Stimulated activated CD4-positive, alpha-beta T cell treated with anti-CD3 and anti-CD28 coated beads, Interleukin-15, amount 100 ng/mL, for 1 hour (primary cell): ENCODE measurements at places on chromosomes 4 and X.

DNA sequence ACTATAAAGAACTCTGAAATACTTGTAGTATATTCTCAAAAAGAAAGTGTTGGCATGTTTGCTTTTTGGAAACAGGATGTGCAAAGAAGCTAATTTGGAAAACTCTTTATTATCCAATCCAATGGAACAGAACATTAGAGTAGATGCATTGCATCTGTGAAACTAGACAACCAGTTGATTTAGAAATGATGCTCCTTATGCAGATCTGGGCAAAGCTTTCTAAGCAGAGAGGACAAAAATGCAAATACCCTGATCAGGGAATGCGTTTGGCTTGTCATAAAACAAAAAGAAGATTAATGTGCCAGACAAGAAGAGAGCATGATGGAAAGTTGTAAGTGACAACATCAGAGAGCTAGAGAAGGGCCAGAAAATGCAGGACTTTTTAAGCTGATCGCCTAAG, 142.3 kb downstream of the RCHY1 start:
- DNase-seq: no peak

DNA sequence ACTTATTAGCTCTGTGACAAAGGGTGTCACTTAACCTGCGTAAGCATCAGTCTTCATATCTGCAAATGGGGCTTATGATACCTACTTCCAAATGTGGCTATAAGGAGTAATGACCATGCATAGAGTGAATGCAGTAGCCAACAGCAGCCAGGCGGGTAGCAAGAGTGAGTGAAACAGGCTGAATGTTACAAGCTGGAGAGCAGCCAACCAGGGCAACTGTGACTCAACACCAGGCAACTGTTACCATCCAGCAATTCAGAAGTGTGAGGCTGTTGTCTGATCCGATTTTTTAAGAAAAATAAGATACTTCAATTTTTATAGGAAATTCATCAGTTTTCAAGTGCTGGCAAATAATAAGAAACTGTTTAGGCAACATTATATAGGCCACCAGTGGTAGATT, 270.2 kb upstream of the TAPT1 start:
- DNase-seq: no peak

DNA sequence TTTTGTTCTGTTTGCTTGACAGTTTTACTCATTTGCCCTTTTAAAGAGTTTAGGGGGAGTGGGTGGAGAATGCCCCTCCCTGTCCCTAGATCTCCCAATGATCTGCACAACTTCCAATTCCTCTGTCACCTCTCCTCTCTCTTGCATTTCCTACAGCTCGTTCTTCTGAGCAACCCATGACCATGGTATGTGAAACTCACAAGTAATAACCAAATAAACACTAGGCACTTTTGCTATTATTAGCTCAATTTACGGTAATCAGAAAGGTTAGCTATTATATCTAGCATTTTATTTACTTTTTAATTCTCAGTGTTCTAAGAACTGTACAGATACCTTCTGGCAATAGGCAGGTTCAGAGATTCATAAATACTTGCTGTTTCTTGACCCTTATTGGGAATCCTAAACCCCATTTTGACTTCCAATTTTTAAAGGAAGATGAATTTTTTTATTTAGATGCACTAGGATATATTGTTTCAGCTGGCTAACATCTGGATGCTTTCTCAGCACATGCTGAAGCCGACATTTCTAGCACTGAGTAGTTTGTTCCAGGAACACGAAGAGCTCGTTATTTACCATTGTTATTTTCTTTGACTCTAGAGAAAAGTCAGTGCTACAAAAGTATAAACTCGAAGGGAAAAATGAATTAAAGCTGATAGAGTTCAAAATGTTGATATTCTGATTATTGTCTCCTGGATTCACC, 194.7 kb upstream of the TLL1 start:
- no peak for DNase-seq

DNA sequence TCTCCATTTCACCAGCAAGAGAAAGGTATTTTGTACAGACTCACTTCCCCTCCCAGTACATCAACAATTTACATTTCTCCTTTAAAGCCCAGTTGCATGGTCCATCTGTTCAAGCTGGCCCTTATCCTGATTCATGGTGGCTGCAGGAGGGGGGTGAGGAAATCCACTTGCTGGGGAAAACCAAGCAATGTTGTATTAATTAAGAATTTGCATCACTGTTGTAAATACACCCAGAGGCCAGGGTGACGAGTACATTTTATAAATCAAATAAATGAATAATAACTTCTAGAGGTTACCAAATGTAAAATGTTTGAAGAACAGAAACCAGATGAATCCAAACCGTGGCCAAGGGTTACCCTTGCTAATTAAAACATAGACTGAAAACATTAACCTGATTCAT, 395.9 kb upstream of the INTU start:
- DNase-seq: no peak

DNA sequence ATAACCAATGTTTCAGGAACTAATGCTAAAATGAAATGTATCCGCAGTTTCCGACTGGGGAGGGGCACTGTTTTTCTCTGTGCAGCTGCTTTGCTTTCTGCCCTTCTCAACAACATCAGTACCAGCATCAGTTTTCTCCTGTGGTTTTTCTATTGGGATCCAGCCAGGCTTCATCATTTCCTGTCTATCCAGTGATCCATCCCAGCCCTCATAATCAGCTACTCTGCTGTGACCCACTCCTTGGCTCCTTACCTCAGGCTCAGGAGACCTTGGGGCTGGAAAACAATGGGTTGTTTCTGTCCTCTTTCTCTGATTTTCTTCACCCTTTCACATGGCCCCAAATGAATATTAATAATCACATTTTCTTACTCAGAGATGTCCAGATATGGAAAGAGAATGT, 222.2 kb upstream of the DKK2 start:
- DNase-seq: no peak

DNA sequence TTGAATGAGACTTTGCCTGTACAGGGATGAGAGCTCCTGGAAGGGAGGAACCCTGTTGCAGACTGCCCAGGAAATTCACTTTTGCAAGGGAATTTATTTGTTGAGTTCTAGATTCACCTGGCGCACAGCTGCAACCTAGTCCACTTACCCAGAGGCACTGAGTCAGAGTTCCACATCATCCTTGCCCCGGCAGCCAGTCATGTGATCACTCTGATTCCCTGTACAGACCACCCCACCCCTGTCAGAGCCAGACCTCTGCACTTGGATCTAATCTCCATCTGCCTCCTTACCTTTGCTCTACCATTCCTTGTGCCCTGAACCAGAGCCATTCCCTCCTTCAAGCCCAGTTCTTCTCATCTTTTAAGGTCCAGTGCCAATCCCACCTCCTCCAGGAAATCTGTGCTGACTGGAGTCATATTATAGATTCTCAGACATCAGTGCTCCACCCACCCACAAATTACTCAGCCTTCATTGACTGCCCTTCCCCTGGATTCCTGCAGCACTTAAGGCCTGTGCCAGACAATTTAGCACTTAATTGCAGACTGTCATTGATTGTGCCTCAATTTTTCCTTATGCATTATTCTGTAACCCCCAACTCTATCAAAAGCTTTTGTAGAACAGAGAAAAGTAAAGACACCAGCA, 84.1 kb upstream of the MAGEA4 start:
- no peak for DNase-seq
